Heart left ventricle (tissue), 16 donors: ENCODE measurements at places on chromosomes 1 and 21. TPM values are rescaled to one million over a fixed set of nuclear protein-coding genes. Genes with fewer than 3 reads are reported as not detected.

PEA15 gene
- polyA plus RNA-seq: 1,078 TPM

DNA sequence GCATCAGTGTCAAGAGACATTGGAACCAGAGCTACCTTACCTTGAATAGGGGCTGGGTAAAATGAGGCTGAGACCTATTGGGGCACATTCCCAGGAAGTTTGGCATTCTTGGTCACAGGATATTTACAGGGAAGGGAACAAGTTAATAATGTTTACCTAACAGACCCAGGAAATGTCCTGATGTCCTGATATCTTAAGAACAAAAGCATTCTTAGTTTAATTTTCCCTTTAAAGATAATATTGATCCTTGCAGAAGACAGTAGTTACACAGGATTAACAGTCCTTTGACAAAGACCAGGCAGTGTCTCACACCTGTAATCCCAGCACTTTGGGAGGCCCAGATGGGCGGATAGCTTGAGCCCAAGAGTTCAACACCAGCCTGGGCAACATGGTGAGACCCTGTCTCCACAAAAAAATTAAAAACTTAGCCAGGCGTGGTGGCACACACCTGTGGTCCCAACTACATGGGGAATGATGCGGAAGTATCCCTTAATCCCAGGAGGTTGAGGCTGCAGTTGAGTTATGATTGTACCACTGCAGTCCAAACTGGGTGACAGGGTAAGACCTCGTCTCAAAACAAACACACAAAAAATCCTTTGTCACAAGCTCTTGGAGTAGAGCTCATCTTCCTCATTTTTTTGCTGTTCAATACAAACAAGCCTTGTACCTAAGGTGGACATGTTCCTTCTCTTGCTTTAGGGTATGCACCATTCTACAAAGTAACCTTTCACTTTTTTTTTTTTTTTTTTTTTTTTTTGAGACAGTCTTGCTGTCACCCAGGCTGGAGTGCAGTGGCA is 1.3 kb upstream of the TOMM20 start:
- DNase-seq: no peak

- no peak for DNase-seq
Measured at GRCh38 chr1:6244401-6245049, 546 bp downstream of the HES3 start.

DNA sequence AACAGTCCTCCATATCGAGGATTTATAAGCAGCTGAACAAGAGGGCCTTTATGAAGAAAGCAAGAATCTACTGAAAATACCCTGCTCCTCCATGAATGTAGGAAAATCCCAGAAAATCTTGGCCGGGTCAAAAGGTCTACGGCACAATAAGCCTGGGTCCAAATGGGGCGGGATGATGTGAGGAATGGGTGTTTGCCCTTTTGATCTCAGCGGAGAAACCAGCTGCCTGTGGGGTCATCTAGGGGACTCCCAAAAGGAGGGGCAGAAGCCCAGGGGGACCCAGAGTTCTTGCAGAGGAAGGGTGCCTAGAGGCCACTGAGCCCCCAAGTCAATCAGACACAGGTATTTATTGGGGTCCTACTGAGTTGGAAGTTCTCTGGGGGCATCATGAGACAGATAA is 11.4 kb upstream of the PIGR start:
- DNase-seq: no peak

FCRL6 gene
- not detected for polyA plus RNA-seq

DNA sequence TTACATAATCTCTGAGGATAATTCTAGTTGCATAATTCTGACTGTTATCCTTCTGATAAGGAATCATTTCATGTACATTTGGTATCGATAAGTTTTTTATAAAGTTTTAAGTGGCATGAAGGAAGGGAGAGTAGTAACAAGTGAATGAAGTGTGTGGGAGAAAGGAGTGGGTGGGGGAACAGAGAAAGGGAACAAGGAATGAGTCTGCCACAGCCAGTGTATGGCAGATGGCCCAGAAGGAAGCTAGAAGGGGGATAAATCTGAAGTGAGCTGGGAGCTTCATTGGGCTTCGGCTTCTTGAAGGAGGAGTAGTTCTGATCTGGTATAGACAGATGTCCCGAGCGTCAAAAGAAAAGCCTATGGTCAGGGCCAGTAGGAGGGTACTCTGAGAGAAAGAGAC is 18.6 kb downstream of the ZBTB40 start:
- no peak for DNase-seq

GRCh38 chr1:15060104-15060503 is 93.4 kb upstream of the TMEM51 start:
- no peak for DNase-seq

GRCh38 chr1:207039380-207040180 is 7.0 kb upstream of the C1orf116 start:
- no peak for DNase-seq

PPM1J gene
- 1.8 TPM for polyA plus RNA-seq
